ENCODE measurements at places on chromosomes 1 and 21.

- DNase-seq: no peak
Measured at GRCh38 chr1:90317628-90318027, 322.7 kb downstream of the ZNF326 start.

DNA sequence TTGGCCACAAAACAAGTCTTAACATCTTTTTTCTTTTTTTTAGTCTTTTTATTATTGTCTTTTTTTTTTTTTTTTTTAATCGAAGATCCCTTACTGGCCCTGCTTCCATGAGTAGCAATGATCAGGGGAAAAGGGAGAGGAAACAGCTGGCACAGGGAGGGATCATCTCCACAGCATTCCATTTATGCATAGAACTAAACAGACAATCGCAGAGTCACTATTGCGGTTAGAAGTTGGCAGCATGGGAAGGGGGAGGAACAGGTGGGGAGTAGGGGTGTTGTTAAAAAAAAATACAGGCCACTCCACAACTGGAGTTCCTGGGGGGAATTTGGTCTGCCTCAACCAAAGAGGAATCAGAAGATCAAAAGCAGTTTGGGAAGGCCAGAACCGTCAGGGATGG lies 55.4 kb downstream of the C1orf185 start:
- no peak for DNase-seq

GRCh38 chr1:9553736-9554144 lies 14.5 kb downstream of the SLC25A33 start:
- DNase-seq: no peak

- DNase-seq: no peak
Measured at GRCh38 chr1:20052386-20052785, 17.6 kb upstream of the PLA2G5 start.

Data from activated naive CD4-positive, alpha-beta T cell (primary cell).